ENCODE measurements at places on chromosomes 3 and 15.

DNA sequence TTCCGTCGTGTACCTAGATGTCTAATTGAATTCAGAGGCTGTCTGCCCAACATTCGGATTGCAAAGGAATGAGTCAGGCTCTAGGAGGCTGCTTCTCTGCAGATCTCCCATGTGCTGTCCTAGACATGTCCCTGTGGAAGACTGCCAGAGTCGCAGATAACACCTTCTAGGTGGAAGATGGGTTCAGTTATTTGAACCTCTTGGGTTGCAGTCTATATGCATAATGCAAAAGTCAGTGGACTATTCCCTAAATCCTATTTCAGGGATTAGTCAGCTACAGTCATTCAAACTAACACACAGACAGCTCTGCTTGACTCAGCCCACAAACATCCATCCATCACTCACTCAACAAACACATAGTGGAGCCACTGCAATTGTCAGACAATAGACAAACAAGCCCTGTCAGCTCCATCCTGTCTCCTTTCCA, 300.0 kb upstream of the CTNNB1 start:
- no peak for DNase-seq

DNA sequence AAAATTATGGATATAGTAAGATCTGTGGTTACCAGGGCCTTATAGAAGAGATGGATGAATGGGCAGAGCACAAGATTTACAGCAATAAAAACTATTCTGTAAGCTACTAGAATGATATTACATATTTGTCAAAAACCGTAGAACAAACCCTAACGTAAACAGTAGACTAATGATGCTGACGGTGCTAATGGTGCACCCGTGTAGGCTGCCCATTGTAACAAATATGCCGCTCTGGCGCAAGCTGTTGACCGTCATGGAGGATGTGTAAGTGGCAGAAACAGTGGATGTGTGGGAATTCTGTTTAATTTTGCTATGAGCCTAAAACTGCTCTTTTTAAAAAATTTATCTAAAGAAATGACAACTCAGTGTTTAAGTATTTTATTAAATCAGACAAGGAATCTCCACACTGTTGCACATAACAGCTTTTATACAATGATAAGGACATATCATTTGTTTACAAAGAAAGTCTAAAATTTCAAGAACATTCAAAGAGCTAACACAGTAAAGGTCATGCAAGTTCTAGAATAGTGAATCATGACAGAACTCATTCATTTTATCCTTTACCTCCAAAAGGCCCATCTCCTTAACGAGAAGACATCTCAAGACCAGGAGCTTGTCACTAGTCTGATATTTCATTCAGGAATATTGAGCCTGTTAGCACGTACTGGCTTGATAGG, 32.8 kb downstream of the TFRC start:
- no peak for DNase-seq

DNA sequence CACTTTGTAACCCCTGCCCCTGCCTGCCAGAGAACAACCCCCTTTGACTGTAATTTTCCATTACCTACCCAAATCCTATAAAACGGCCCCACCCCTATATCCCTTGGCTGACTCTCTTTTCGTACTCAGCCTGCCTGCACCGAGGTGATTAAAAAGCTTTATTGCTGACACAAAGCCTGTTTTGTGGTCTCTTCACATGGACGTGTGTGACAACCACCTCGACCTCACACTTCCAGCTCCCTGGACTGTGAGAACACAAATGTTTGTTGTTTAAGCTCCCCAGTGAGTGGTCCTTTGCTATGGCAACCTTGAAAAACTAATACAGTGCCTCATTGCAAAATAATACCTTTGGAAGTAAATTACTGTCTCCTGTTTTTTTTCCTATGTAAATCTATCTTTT, 299.2 kb upstream of the POU1F1 start:
- DNase-seq, result no peak

DNA sequence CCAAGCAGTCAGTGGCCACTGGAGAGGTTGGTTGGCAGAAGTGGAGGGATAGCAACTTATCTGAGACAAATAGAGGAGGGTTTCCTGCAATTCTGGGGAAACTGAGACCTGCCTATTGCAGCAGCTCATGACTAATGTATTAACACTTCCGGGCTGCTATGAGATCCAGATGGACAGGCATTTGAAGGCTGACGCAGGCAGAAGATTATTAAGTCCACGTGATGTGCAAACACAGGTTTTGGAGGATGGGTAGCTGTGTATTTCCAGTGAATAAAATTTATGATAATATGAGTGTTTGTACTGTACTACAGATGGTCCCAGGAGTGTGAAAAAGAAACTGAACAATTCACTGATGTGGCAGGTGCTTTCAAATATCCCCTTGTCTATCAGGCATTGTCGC, 28.5 kb upstream of the CFAP161 start:
- DNase-seq, result no peak

DNA sequence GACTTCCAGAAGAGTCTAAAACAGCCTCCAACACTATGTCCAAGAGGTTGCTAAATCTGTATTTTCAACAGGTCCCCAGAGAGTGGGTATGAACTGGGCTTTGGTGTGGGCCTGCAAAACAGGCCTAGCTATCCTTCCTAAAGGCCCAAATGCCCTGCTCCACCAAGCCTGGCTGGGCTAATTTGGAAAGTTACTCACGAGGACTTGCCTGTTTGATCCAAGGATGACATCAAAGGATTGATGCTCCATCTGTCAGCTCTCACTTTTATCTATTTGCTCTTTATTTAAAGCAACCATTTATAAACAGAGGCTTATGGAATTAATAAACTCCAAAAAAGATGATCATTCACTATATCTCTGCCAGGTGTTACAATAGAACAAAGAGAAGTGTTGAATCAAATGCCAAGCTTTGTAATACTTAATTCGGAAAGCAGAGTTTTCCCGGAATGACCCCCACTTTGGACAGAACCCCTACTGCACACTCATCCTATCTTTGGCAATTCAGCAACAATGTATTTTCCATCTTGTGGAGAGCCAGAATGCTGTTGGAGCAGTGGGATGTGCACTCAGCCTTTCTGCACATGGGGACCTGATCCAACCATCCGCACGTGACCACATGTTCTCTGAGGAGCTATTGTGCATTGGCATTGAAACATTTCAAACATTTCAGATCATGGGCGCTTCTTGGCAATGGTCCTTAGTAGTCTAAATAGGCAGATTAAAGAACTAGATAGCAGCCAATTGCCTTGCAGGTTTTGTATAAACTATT, 163.3 kb upstream of the THBS1 start:
- DNase-seq, result no peak

DNA sequence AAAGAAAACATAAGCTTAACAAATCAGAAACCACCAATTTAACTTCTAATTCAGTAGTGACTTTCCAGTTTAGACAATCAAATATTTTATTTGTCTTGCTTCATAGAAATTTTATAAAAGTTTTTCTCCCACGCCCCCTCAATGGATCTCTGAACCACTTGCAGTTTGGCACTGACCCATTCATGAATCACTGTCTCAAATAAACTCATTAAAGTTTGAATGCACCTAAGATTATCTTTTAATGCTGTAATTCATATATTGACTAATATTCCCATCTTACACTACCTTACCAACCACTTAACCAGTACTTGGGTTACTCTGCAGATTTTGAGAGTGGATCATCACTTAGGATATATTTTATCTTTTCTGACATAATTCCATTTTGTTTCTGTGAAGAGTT, 880.2 kb downstream of the OTOL1 start:
- DNase-seq, result no peak

- no peak for DNase-seq
Observed at GRCh38 chr15:81091889-81092558, 42.0 kb upstream of the CFAP161 start.

- DNase-seq, result no peak
Observed at GRCh38 chr15:48915861-48916260, 37.9 kb downstream of the EID1 start.

GRCh38 chr15:31080591-31081014, 20.9 kb downstream of the TRPM1 start:
- DNase-seq, result no peak

DNA sequence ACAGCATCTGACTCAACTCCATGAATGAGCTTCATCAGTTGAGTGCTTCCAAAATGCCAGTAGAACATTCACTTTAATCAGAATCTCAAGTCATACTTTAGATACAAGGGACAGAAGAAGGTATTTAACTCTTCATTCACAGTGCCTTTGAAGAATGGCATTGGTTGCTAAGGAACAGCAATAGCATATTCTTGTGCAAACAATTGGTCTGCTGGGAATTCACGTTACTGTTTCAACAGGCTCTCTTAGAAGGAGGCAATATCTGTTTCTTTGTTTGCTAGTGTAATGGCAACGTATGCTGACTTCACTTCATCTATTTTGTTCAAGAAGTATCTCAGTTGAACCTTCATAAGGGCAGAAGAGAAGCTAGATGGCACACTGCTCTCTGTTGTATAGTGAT, 113.9 kb downstream of the TMEM108 start:
- DNase-seq, result no peak

GRCh38 chr3:6182909-6183308, 678.0 kb upstream of the GRM7 start:
- no peak for DNase-seq

- no peak for DNase-seq
Observed at GRCh38 chr3:123202451-123202850, 708 bp downstream of the SEC22A start.

DNA sequence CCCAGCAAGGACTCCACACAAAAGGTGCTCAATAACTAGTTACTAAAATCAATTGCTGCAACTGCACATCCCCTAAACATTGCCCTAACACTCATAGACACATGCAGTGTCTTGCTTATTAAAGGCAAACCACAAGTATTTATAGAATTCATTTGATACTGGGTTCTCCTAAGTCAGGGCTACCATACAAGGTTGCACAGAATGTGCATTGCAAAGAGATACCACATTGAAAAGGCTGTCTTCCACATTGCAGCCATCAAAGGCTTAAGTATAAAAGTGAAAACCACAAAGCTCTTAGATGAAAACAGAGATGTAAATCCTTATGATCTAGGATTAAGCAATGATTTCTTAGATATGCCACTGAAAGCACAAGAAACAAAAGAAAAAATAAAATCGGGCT, 33.6 kb upstream of the TOPAZ1 start:
- no peak for DNase-seq

DNA sequence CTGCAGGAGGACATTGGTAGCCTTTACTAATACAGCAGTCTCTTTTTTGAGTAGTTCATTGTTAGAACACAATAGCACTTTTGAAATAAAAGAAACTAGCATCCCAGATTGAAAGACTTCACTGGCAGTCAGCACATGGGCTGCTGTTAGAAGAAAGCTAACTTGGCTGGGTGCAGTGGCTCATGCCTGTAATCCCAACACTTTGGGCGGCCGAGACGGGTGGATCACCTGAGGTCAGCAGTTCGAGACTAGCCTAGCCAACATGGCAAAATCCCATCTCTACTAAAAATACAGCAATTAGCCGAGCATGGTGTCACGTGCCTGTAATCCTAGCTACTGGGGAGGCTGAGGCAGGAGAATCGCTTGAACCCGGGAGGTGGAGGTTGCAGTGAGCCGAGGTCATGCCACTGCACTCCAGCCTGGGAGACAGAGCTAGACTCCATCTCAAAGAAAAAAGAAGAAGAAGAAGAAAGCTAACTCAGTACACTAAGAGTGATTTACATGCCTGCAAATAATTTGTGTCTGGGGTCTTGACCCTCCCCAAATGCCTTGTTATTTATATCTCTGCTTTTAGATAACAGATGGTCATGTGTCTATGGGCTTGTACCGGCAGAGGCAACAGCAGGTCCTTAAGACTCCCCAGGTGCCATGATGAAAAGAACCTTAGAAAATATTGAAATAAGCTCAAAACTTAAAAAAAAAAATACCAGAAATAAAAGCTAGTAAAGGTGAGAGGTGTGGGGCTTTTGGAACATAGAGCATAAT, 9.7 kb downstream of the TPM1 start:
- no peak for DNase-seq

GRCh38 chr15:41416128-41416741, 660 bp upstream of the RTF1 start:
- DNase-seq, result peak; percentile 7

GRCh38 chr3:149590691-149591441, 67.0 kb downstream of the WWTR1 start:
- DNase-seq, result no peak

All from stimulated activated CD8-positive, alpha-beta memory T cell treated with anti-CD3 and anti-CD28 coated beads, Interleukin-4, amount 100 ng/mL, for 1 hour (primary cell).